ENCODE measurements at places on chromosomes 3 and 15.

- DNase-seq, result no peak
Observed at GRCh38 chr3:87488765-87489164, 212.4 kb upstream of the POU1F1 start.

DNA sequence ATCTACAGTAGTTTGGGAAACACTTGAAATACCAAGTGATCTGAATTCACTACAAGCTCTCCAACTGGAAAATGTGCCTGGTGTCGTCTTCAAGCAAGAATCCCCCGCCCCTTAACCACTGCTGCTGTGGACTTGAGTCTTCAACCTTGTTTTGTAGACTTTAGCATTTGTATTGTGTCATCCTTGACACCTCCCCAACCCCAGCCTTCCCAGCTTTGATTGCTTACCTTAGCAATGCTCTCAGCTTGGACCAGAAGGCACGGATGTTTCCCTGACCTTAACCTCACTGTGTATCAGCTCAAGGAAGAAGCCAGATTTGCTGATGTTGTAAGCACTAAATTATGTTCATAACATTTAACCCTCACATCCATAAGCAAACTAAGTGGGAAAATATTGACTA lies 146.4 kb downstream of the IGF1R start:
- no peak for DNase-seq

- no peak for DNase-seq
Observed at GRCh38 chr3:152695840-152696239, 139.1 kb upstream of the P2RY1 start.

DNA sequence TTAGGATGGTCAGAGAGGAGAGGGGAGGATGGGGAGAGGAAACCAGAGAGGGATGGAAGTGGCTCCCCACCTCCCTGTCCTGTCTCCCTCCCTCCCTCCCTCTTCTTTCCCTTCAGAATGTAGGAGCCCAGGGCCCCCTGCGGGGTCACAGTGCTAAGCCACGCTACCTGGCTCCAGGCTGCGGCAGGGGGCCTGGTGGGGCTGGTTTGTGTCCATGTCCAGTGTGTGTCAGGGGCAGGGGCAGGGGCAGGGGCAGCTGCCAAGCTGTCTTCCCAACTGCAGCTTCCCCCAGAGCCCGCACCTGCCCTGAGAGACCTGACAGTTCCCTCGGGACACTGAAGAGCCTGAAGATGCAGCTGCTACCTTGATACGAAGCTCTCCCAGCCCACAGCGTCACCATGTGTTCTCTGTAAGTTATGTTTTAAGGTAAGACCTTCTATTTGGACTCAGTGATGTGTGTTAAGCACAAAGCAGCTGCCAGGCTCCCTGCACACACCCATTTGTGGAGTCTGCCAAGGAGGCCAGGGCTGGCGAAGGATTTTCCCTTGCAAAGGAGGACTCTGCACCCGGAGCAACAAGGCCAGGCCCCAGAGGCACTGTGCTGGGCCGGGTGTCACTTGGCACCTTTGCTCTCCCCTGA lies 121.8 kb upstream of the SMAD3 start:
- no peak for DNase-seq

- DNase-seq, result no peak
Observed at GRCh38 chr15:81313686-81314085, 10.3 kb downstream of the STARD5 start.

GRCh38 chr3:42535981-42536784 lies 33.7 kb downstream of the VIPR1 start:
- no peak for DNase-seq

DNA sequence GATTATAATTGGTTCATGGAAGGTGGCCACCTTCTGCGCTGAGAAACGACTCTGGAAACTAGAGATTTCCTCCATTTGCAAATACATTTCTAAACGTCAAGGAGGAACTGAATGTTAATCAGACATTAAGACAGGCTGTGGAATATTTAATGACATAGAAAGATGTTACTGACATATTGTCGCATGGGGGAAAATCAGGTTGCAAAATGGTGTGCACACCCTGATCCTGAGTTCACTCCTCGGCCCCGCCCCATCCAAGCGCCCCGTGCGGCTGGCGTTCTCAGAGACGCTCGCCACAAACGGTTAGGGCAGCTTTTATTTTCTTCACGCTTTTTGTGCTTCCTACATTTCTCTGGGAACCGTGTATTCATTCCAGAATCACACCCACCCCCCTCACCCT lies 10.7 kb downstream of the H1-8 start:
- no peak for DNase-seq

DNA sequence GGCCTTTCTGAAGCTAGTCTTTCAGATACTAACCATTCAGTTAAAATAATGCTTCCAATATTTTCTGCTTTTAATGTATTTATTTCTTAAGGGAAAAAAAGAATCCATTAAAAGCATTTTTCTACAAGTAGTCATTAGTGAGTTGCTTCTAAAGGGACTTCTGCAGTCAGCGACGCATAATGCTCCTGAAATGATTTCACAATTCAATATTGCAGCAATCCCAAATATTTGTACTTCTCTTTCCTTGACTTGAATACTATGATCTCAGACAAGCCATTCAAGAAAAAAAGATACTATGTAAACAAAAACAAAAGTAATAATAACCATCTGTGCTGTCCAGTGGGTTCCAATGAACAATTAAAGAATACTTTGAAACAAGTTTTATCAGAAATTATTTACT lies 681.0 kb downstream of the DIPK2A start:
- no peak for DNase-seq

DNA sequence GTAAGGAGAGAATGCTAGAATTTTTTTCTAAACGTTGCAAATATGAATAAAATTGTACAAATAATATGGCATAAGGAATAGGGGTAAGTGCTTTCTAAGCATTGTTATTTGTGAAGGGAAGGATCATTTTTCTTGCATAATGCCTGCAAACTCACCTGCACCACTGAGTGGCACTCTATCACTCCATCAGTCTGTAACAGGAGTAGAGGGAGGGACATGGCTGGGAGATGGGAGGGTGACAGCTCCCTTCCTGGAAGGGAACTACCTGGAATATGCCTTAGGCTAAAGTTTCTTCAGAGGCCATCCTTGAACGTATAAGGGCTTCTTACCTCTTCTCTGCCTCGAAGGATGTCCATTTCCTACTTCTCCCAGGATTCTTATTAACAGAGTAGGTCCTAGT lies 3.0 kb downstream of the NAALADL2 start:
- DNase-seq, result no peak

- no peak for DNase-seq
Observed at GRCh38 chr3:128863560-128863959, 15.9 kb upstream of the ACAD9 start.

DNA sequence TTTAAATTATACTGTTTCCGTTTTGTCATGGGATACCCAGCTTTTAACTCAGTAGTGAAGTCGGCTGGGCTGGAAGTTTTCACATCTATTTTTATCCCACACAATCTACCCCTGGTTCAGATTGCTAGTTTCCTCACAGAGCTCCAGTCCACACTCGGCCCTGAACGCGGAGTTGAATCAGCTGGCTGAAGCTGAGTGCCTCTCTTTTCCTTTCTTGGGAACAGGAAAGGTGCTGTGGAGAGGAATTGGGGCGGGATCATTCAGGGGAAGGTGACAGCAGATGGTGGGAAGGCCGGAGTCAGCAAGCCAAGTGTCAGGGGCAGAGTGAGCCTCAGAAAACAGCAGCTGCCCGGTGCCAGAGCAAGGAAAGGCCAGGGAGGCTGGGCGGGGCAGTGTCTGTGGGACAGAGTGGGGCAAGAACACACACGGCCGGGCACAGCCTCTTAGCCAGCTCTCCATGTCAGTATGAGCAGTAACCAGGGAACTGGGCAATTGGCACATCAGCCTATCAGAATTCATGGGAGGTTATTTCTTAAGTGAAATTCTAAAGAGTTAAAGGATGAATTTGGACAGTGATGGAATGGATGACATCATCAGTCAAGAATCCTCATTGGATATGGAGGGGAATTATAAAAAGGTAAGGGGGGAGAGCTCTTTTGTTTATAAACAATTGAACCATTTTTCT lies 135.7 kb upstream of the IL12A start:
- DNase-seq, result no peak

GRCh38 chr15:55434989-55435825 lies 26.9 kb downstream of the PIERCE2 start:
- DNase-seq, result no peak

DNA sequence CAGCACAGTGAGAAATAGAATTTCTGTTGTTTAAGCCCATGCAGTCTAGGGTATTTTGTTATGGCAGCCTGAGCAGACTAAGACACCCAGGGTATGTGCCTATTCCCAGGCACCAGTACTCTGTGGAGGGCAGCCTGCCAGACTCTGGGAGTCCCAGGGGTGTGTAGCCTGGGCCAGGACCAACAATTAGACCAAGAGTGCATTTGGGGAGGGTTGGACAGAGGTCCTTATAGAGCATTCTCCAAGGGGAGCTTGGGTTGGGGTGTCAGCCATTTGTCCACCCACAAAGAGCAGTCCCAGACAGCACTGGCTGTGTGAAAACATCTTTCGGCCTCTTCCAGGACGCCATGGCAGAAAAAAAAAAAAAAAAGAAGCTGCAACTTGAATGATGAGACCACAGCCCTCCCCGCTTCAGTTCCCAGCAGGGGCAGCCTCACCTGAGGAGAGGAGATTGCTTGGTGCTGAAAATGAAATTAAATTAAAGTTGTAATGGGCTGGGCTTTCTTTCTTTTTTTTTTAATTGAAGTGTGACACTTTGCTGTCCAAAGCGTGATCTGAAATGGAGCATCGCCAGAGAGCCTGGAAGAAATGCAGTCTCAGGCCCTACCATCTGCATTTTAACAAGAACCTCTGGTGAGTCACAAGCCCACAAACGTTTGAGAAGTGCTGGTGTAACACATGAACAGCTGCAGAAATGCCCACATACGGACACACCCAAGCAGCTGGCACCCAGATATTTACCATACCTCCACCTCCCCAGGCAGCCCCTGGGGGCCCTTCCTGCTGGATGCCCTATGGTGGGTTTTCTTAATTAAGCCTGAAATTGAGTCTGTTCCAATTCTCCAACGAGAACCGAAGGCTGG lies 21.3 kb upstream of the CAV3 start:
- DNase-seq, result no peak

DNA sequence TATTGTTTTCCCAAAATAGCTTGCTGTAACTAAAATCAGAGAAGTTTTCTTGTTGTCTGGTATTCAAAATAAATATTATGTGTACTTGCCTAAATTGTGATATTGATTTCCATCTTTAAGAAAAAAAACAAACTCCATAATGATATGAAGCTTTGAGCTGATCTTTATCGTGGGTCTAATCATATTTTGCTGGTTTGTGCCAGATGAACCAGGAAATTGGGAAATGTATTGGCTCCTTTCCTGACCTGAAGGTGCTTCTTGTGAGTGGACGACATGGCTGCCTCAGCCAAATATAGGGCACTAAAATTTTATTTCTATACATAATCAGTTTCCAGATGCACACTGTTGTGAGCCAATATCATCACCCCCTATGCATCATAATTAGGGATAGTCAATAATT lies 113.3 kb downstream of the DIPK2A start:
- no peak for DNase-seq

DNA sequence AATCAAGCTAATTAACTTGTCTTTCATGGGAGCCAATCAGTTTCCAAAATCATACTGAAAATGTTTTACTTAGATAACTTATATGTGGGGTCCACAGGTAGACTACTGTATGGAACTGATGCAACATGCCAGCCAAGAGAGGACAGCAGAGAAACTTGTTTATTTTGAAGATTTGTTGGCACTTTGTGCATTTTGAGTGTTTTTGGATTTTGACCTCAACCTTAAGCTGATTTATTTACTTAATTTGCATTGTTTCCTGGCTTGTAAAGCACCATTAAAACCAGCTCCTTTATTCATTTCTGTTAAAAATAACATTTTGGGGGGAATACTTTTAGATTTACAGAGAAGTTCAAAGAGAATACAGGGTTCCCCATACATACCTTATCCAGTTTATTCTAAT lies 166.6 kb downstream of the MCTP2 start:
- no peak for DNase-seq

GRCh38 chr3:69882560-69882959 lies 117.0 kb upstream of the SAMMSON start:
- DNase-seq, result no peak

Data from stimulated activated CD8-positive, alpha-beta memory T cell treated with anti-CD3 and anti-CD28 coated beads, Interleukin-4, amount 100 ng/mL, for 1 hour (primary cell).